ENCODE measurements at places on chromosomes 5 and 9. TPM values are rescaled to one million over a fixed set of nuclear protein-coding genes. Genes with fewer than 3 reads are reported as not detected.

The IL5 gene
- not detected for total RNA-seq

The SLC25A51 gene
- total RNA-seq: 22.6 TPM

The SOHLH1 gene
- not detected for total RNA-seq

The PTGDS gene
- total RNA-seq: not detected

The ALDH1A1 gene
- not detected for total RNA-seq

All from neural progenitor cell (in vitro differentiated cells).